Activated CD4-positive, alpha-beta T cell treated with anti-CD3 and anti-CD28 coated beads, Interleukin-2, amount 50 U/mL, for 48 hours (primary cell): ENCODE measurements at places on chromosomes 11 and 22.
A peak's percentile ranks its signal among the peaks of the same experiment; 100 is the strongest.

DNA sequence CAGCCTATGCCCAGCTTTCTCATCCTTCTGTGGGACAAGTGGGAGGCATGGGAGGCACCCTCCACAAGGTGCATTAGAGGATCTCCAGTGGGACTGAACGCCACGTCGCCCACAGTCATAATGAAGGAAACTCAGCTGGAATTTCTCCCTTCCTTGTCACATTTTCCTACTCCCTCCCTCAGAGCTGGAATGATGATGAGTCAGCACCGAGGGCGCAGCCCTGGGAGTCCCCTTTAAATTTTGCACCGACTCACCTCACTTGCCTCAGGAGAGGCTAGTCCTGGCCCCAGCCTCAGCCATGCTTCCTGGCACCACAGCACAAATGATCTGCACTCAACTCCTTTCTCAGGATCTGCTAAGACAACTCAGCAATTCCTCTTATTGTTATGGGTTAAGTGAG is 34.3 kb downstream of the DBX1 start:
- no peak for DNase-seq

DNA sequence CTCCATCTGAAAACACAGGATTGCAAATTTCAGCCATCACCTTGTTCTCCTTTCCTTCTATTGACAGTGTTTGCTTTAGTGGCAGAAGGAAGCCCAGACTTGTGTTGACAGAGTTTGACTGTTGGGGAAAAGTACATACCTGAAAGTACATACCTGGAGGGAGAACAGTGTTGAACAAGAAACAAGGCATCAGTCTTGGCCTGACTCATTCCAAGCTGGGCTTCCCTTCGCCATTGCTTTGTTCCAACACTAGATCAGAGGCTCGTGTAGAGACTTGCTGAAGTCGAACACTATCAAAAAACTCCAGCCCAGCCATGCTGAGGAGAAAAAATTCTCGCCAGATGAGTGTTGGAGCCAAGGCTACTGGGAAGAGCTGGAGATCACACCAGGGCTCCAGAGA is 133.4 kb downstream of the BBOX1 start:
- DNase-seq, result no peak

GRCh38 chr11:91959411-91959810 is 265.2 kb upstream of the FAT3 start:
- DNase-seq, result no peak

- no peak for DNase-seq
Measured at GRCh38 chr11:69702239-69702691, 1.6 kb downstream of the FGF19 start.

DNA sequence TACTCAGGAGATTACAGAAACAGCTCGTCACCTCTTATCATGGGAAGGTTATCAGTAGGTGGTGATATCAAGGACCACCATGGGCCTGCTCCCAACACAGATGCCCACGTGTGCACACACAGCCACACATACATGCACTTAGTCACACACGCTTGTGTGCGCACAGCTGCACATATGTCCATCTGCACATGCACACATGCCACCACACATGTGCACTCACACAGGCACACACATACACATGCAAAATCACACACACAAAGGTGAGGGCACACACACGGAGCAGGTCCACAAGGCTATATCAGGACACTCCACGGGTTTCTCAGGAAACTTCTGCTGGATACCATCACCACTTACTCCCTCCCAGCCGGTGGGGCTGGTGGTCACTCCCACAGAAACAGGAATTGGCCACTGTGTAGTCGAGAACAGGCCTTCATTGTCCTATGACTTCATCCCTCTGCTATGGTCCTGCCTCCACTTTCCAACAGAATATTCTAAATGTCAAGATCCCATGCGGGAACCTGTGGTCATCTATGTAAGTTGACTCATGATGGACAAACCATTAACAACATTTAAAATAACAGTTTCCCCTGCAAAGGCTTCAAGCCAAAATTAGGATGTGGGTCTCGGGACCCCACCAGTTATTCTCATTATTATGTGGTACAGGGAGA is 2.2 kb downstream of the C11orf24 start:
- no peak for DNase-seq

GRCh38 chr22:46036558-46037408 is 59.8 kb upstream of the WNT7B start:
- DNase-seq, result no peak

GRCh38 chr22:48869161-48869560 is 958.5 kb downstream of the BRD1 start:
- no peak for DNase-seq

DNA sequence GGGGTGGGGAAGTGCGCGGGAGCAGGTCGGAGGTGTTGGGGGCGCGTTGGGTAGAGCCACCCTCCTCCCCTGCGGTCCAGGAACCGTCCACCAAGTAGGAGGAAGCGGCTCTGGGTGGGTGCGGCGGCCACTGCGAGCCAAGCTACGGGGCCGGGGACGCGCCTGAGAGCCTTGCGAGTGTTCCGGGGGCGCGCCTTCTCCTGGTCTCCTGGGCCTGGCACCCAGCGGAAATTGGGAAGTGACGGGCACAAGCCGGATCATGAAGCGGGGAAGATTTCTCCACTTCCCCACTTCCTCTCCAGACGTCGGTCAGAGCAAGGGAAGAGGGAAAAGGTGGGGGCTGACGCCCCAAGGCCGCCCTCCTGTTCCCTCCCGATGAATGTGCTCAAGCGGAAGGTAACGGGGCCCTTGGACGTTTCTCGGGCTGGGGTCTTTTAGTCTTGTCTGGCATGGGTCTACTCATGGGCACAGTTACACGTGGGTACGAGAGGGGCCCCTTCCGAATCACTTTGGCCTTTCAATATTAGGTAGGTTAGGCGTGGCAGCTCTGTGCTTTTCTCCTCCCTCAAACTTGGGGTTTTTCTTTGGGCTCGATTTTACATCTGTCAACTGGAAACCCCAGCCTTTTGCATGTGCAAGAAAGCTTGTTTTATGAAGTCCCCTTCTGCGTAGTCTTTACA is 865 bp downstream of the RBM14 start:
- DNase-seq, result no peak

DNA sequence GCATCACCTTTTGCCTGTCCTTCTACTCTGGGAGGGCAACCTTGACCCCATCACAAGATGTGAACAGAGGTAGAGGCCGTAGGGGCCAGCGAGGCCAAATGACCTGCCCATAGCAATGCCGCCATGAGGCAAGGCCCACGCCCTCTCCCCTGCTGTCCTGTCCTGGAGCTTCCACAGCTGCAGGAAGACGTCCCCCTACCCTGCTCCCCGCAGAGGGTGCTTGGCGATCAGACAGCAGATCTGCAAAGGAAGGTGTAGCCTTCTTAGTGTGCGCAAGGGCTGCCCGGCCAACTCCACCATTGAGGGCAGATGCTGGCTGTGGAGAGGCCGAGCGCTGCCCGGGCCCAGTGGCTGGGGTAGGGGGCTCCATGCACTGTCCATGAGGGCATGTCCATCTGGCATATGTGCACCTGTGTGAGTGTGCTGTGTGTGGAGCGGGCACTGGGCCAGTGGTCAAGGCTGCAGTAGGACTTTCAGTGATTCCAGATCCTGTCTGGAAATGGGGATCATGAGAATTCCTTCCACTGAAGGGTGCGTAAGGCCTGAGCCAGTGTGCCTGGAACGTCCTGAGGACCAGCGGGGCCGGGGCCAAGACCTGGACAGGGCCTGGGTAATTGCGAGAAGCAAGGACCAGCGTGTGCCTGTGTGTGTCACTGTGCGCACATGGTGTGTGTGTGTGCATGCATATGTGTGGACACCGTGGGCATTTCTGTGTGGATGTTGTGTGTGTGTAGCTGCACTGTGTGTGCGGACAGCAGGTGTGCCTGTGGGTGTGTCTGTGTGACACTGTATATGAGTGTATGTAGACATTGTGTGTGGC is 11.0 kb downstream of the TRPM5 start:
- DNase-seq, result no peak

- DNase-seq, result no peak
Measured at GRCh38 chr11:58688789-58689503, 42.8 kb downstream of the GLYAT start.

DNA sequence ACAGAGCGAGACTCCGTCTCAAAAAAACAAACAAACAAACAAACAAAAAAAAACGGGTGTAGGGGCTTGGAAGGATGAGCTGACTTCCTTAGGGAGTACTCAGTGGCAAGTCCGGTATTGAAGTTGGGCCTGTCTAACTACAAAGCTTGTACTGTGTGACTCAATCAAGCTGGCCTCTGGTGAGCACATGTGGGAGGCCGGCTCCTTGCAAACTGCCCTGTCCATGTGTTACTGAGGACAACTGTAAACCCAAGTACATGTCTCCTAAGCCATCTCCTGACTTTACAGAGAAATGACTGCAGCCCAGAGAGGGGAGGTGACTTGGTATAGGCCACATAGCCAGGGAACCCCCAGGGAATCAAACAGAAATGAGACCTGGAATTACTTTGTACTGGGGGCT is 11.6 kb downstream of the RIBC2 start:
- no peak for DNase-seq

GRCh38 chr11:12827929-12828812 is 153.9 kb downstream of the TEAD1 start:
- no peak for DNase-seq

GRCh38 chr11:90784241-90784814 is 561.5 kb upstream of the CHORDC1 start:
- no peak for DNase-seq

DNA sequence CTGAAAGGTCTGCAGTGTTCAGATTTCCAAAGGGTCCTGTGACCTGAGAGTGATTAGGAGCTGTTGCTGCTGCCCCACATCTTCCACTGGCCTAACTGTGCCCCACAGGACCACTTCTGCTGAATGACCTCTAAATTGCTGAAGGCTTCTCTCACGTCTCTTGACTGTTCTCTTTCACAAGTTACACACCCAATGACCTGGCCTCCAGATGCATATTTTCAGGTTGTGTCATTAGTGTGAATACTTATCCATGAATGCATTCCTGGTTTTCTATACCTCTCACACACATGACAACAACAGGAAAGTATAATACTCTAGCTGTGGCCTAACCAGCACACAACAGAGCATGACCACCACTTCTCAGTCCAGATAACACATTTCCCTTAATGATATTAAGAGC is 15.4 kb downstream of the PRR14L start:
- no peak for DNase-seq

GRCh38 chr11:13391217-13391616 is 71.8 kb downstream of the BTBD10 start:
- no peak for DNase-seq

- DNase-seq, result no peak
Measured at GRCh38 chr11:72085621-72086351, 5.1 kb downstream of the LRRC51 start.

DNA sequence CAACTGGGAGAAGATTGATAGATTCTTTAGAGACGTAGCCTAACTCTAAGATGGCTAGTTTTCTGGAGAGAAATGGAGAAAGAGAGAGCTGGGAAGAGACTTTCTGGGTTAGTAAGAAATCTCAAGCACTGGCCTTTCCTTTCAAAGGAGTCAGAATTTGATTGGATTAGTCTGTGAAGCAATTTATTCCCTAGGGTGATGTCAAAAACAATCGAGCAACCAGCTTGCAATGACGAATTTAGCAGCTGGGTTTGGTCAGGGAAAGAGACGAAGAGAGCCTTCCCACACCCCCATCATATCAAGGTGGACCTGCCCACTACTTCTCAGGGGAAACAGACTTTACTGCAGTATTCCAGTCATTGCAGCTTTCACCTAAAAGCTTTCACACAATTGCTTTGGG is 10.8 kb downstream of the KRTAP5-6 start:
- DNase-seq, result no peak

GRCh38 chr22:23075050-23075449 is 4.7 kb downstream of the GNAZ start:
- DNase-seq, result no peak

GRCh38 chr11:122780296-122780949 is 57.9 kb upstream of the CRTAM start:
- DNase-seq, result no peak

GRCh38 chr11:112715056-112715455 is 246.2 kb upstream of the NCAM1 start:
- DNase-seq, result no peak

- DNase-seq, result no peak
Measured at GRCh38 chr11:118211006-118211405, 13.8 kb downstream of the JAML start.

DNA sequence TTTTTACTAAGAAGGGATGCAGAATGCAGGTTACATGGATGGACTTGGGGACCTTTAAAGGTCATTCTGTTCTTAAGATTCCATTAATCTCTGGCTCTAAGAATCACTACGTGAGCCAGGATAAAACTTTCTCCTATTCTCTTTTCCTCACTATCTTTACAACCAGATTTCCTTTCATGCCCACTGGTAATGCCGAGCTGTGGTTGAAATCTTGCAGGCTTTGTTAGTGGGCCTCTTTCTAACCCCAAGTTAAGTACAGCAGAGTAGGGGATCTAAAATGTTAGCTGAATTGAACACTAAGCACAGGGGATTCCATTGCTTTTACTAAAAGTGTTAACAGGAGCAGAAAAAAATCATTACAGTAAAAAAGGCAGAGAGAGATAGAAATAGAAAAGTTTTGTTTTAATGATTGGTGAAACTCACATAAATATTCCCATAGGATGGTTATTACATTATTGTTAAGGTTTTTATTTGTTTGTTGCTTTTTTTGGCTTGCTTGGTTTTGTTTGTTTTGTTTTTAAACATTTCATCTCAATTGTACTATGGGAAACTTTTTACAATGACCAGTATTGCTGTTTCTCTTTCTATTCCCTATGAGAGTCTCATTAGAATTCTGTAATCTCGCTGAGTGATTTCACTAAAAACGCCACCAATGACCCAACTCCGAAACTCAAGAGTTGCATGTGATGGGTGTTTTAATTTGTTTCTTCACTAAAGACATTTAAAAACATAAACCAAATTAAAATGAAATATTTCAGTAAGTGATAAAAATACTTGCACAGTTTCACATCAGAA is 54.1 kb upstream of the HTATIP2 start:
- DNase-seq, result no peak

- DNase-seq, result no peak
Measured at GRCh38 chr11:21963013-21963412, 229.9 kb upstream of the ANO5 start.

DNA sequence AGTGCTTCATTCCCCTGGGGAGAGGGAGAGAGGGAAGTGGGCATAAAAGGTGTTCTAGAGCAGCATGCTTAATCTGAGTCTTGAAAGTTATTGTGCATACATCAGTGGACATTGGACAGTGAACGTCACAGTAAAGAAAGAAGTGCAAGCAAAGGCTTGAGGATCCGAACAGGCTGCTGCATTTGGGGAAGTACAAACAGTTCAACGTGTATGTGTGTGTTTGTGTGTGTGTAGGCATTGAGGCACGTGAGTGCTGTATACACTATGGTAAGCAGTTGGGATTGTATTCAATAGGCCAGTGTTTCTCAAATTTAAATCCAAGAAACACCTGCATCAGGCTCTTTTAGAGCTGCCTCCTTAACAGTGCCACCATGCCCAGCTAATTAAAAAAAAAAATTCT is 10.4 kb upstream of the EIF3M start:
- DNase-seq, result no peak

GRCh38 chr22:35549328-35549727 is 8.7 kb downstream of the RASD2 start:
- no peak for DNase-seq

- DNase-seq, result peak; percentile 70
Measured at GRCh38 chr11:124740277-124740882, 638 bp downstream of the NRGN start.
